ENCODE measurements at places on chromosomes 3 and 15.

DNA sequence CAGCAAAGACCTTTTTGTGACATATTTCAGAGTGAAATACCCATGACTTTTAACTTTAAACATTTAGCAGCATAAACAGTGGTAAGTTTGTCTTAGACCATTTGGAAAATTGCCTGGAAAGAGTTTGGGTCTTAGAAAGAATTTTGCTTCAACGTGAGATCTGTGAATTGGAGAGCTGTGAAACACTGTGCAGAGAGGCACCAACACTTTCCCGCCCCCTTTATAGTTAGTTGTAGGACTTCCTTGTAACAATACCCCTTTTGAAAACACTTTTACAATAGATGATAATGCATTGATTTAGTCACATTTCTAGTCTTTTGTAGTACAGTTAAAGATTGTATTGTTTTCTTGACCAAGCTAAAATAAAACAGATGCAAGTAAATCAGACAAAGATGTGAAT lies 43.5 kb upstream of the MBNL1 start:
- DNase-seq: no peak

DNA sequence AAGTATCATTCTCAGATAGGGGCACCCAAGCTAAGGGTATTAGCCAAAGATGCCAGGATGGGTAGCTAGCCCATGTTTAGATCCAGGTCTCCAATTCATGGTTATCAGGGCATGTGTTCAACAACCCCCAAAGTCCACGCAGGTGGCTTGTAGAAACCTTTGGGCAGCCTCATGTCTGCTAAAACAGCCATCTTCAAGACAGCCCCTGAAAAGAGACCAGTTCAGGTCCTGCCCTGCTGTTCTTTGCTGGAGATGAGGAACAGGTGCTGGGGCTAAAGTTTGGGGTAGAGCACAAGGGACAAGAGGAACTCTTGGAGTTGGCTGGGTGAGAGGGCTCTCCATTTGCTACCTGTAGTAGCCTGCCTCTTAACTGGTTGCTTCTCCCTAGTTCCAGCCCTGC lies 4.6 kb downstream of the PPM1M start:
- no peak for DNase-seq

GRCh38 chr15:77617476-77618230 lies 15.1 kb downstream of the LINGO1 start:
- DNase-seq: no peak

GRCh38 chr15:57540736-57541135 lies 51.0 kb upstream of the MYZAP start:
- no peak for DNase-seq

DNA sequence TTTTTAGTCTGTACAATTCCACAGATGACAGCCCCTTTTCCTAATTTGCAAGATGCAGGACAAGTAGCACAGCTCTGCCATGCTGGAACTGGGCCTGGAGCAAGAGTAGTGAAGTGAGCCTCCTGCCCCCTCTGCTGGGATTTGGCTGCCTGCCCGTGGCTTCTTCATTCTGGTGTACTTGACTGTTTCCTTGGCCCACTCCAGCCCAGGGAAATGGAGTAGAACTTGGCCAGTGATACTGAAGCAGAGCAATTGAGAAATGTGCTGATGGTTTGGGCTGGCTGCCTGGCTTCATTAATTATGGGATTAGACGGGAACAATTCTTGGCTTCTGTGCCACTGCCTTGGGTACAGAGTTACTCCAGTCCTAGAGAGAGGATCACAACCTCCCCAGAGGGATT lies 2.8 kb downstream of the GPD1L start:
- no peak for DNase-seq

GRCh38 chr3:26280517-26280916 lies 342.1 kb upstream of the LRRC3B start:
- DNase-seq: no peak

GRCh38 chr3:14209581-14210289 lies 31.1 kb downstream of the LSM3 start:
- DNase-seq: no peak

DNA sequence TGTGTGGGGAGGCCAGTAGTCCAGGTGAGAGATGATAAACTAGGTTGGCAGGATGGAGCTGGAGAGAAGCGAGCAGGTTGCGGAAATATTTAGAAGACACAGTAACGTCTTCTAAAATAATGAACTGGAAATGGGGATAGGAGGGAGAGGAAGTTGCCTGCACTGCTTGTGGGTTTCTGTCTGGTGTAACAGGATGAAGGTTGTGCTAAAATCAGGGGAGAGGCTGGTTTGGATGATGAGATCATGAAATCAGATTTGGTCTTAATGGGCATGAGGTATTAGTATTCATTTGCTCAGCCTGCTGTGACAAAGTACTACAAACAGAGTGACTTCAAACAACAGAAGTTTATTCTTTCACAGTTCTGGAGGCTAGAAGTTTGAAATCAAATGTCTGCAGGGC lies 32.1 kb upstream of the TNFAIP8L3 start:
- DNase-seq: no peak

DNA sequence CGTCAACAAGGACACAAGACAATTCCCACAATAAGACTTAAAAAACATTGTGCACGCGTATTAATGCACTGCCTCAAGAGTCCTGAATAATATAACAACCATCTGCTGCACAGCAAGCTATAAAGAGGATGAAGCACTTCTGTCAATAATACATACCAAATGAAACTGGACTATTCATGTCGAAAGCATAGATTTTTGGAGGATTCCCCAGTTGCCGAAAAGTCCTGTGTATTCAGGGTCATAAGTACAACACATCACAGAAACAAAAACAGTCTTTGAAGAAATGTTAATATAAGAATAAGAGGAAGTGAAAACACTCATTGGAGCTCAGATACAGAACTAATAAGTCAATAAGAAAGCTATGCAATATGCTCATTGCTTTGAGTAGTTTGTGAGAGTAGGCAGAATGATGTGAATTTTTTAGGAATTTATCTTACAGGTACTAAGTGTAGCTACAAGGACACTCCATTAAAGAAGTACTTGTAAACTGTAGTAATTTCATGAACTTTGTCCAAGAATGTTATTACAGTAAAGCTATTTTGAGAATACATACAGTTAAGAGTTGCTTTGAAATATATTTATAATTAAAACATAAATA lies 31.6 kb downstream of the CBLB start:
- peak; percentile 30 for DNase-seq

DNA sequence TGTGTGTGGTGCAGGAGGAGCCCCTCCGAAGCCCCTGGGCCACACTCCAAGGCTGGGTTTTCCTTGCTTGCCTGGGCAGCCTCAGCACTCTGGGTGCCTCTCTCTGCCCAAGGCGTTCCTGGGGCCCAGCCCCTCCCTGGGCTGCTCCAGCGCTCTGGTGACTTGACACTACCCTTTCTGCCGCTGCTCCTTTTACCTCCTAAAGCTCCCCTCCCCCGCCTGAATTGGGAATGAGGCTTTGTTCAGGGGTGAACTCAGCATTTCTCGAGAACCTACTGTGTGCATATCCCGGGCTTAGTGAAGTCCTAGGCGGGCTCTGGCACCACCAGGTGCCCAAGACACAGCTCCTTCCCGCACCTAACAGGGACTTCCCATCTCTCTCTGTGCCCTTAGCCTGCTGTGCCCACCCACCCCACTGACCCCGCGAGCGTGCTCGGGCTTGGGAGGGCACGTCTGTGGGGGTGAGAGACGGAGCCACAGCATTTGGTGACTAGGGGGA lies 1.2 kb upstream of the BAHD1 start:
- DNase-seq: no peak

DNA sequence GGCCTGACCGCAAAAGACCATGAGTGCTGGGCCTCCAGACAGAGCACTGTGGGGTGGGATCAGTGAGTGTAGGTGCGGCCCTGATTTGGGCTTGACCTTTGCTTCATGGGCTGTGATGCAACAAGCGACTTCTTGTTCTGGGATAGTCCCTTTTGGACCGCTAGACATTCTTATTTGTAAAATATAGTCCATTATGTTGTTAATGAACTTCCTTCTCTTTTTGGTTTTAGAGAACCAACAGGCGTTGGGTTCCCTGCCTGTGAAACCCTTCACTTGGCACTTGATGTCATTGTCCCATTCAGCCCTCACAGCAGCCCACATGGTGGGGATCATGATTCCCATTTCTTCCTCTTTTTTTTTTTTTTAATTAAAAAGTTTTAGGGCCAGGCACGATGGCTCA lies 15.8 kb upstream of the TRH start:
- no peak for DNase-seq

DNA sequence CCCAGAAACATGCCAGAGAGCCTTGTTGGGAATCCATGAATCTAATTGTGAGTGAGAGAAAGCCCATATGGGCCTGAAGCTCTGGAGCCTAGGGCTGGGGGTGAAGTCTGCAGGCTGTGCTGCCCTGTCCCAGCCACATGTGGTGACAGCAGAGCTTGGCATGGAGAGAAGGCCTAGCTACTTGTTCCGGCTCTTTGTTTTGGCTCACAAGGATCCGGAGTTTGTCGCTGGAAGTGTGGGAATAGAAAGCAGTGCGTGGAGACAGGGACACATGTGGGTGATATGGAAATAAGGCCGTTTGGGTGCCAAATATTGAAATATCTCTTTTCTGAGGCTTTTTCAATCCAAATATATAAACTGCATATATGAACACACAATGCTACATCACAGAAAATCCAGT lies 78.2 kb downstream of the CLSTN2 start:
- DNase-seq: no peak

DNA sequence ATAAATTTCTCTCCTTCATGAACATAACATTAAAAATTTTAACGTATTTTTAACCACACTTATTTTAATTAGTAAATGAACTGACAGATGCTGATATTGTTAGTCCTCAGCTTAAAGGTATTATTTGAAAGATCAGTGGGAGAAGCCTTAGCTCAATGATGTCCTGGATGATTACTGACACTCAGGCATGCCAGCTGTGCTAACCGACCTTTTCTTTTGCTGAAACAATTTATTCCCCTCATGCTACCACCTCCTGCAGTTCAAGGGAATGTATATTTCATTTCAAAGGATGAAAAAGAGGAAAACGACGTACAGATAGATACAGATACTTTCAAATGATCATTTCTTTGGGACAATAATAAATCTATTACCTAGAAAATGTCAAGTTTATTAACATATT lies 620.8 kb downstream of the FGF12 start:
- no peak for DNase-seq

Measured in COLO829 (cell line).